ENCODE measurements at places on chromosomes 3 and 15.
A peak's percentile ranks its signal among the peaks of the same experiment; 100 is the strongest.

DNA sequence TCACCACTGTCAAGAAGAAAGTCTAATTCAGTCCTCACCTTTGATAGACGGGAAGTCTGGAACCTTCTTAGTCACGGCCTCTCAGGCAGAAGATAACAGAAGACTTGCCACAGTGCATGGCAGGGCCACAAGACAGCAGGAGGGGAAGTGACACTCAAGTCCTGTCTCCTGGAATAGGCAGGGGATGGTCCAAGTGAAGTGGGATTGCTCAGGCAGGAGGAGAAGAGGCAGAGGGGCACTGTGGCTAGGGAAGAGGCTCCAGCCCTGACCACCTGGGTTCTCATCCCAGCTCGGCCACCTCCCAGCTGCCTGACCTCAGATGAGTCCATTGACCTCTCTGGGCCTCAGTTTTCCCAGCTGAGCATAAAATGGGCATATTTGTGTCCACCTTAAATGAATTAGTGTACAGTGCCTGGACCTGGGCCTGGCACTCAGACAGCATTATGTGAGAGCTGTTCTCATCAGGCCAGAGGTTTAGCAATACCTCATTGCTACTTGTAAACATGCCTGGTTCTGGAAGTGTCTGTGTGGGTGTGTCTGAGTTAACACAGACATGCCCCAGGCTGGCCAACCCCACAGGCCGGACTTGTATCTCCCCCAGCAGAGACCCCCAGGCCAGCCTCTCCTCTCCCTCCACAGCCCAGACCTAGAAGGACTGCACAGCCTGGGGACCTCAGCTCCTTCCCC is 11.5 kb upstream of the PCSK6 start:
- DNase-seq, result peak; percentile 70

- no peak for DNase-seq
Measured at GRCh38 chr3:8608041-8608790, 36.4 kb downstream of the SSUH2 start.

DNA sequence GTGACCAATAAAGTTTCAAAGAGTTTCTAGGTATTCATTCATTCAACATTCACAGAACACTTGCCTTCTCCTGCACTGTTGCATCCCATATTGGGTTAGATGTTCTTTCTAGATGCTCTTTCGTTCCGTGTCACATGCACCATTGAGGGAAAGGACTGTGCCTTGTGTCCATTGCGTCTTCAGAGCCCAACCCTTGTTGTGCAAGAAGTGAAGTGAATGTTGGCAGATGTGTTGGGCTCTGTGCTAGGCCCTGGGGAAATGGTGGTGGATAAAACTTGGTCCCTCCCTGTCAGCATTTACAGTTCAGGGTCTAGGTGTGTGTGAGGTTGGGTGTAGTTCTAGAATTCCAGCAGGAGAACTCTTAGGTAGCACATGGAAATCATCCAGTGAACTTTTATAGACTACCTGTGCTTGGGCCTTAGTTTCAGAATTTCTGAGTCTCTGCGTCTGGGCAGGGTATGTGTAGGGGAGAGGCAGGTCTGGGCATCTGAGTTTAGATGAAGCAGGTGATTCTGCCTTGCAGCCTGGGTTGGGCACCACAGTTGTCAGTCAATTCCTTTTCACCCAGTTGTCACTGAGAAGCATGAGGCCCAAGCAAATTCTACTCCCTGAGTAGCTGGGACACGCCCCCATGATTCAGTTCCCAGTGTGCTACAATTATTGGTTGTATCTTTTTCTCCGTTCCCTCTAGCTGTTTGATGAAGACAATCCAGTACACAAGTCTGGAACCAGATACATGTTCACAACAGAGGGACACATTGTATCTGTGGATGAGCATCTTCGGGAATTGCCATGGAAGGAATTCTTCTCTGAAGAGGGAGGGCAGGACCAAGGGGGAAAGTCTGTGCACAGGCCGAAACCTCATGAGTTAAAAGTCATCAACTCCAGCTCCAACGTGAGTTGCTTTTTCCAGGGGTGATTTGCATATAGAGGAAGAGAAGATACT is 25.4 kb downstream of the EDEM1 start:
- DNase-seq, result no peak

- no peak for DNase-seq
Measured at GRCh38 chr15:79017953-79018352, 72.6 kb downstream of the RASGRF1 start.

DNA sequence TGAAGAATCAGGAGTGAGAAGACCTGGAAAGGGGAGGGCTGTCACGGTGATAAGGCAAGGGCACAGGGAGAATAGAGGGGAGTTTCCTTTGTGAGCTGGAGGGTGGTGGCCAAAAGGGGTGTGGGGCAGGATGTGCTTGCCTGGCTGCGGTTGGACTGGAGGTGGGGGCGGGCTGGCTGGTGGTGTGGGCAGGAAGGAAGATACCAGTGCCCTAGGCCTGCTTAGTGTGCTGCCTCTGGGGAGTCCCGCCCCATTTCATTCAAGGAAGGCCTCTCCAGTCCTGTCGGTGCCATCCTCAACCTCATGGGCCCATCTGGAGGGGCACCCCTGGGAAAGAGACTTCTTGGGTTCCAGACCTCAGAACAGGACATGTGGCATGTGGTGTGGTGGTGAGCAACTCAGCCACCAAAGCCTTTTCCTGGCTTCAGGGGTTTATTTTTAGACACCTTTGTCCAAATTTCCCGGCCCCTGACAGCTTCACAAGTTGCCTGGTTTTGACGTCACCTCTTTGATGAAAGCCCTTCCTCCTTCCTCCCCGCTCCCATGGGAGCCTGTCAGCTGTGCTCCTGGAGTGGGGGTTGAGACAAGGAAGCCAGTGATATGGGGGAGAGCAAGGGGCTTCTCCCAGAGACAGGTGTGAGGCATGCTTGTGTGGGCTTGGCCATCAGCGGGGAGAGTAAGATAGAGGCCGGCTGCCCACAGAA is 15.6 kb downstream of the TEX264 start:
- DNase-seq, result peak; percentile 16

- DNase-seq, result no peak
Measured at GRCh38 chr3:24481193-24481592, 13.5 kb downstream of the THRB start.

DNA sequence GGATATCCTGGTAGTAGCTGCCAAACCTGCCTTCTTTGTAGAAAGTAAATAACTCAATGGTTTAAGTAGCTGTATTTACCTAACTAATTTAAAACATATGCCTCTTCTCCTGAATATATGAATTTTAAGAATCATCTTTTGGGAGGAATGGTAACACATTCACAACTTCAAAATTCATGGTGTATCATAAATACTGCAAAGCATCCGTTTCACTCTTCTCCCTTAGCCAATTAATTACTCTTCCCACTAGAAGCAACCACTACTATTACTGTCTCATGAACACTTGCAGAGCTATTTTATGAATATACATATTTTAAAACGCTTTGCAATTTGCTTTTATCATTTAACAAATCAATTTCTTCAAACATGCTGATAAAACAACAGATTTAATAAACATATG is 59.0 kb upstream of the USP50 start:
- no peak for DNase-seq

DNA sequence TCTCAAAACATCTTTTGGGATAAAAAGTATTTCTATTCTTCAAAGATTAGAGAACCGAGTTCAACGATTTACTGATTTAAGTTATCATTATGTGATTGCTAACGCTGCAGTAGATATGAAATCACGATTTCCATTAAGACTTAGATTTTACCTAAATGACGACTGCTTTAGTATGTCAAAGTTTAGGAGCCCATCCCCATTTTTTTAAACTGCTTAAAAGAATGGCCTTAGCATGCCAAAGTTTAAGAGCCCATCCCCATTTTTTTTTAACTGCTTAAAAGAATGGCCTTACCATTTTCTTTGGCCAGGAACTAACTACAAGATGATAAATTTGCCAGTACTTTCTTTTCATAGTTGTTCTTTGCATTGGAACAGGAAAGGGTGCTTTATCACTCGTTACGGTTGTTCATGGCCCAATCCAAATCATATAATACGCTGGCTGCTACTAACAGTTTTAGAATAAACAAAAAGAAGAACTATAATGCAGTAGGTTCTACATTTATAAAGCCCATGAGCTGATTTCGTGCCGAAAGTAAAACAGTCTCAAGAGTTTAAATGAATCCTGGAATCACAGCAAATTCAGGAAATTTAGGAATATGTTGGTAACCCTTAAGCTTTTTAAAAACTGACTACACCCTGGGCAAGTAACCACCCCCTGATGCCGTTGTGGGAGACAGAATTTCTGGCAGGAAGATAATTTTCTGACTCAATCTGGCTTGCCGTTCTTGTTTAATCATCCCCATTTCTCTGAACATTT is 869 bp upstream of the TSC22D2 start:
- DNase-seq, result no peak

GRCh38 chr3:133412183-133413132 is 12.6 kb downstream of the BFSP2 start:
- DNase-seq, result no peak

DNA sequence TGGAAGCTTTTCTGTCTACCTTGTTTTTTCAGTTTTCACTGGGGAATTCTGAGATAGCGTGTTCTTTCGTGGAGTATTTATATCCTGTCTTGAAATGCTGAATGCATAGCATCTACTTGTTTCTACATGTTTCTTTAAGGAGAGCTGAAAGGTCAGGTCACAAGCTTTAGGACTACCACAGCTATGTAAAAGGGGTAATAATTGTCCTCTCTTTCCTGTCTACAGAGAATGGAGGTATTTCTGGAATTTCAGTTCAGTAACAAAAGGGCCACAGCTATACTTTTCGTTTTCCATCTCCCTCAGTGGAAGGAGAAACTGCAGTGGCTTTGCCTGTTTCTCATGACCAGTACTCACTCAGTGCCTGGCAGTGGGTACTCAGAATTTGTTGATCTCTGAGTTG is 4.7 kb downstream of the INAFM2 start:
- no peak for DNase-seq

GRCh38 chr3:170765419-170766078 is 104.4 kb downstream of the RPL22L1 start:
- peak; percentile 20 for DNase-seq
